ENCODE measurements at places on chromosomes 2 and 18.
A peak's percentile ranks its signal among the peaks of the same experiment; 100 is the strongest.

- DNase-seq, result no peak
Measured at GRCh38 chr18:5521000-5521399, 22.8 kb downstream of the EPB41L3 start.

GRCh38 chr18:68997845-68998244 is 200.0 kb downstream of the CCDC102B start:
- DNase-seq, result no peak

GRCh38 chr18:41617647-41618046 is 337.4 kb upstream of the PIK3C3 start:
- no peak for DNase-seq

- no peak for DNase-seq
Measured at GRCh38 chr2:24915796-24916195, 4.2 kb downstream of the ADCY3 start.

DNA sequence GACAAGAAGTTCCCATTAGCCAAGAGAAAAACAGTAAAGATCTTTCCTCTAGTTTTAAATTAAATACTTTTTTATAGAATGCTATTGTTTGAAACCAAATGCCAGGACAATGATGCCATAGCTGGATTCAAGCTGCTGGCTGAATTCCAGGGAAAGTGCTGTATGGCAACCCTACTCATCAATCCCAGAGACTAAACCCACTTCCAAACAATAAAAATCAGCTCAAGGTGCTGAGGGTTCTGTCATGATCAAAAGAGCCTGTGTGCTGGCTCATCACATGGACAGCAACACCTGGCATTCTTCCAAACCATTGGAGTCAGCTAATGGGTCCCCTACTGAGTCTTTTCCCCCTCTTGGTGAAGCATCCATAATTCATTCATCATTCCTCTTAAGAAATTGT is 53.7 kb upstream of the PARD3B start:
- DNase-seq, result no peak

- no peak for DNase-seq
Measured at GRCh38 chr2:27133195-27133875, 1.1 kb downstream of the PREB start.

GRCh38 chr18:73777356-73778031 is 370.1 kb downstream of the FBXO15 start:
- DNase-seq, result no peak

DNA sequence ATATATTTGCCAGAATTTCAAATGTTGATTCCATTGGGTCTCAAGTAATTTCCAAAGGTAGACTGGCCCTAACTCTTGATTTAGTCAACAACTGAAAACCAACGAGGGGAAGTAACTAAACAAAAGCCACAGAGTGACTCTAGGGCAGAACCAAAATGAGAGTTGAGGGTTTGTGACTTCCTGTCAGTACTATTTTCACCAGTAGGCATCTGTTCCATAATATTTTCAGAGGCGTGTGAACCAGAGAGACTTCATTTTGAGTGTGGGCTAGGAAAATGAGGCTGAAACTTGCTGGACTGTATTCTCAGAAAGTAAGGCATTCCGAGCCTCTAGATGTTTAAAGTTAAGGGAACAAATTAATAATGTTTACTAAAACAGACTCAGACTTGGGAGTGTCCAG is 70.6 kb downstream of the GDF7 start:
- DNase-seq, result no peak

DNA sequence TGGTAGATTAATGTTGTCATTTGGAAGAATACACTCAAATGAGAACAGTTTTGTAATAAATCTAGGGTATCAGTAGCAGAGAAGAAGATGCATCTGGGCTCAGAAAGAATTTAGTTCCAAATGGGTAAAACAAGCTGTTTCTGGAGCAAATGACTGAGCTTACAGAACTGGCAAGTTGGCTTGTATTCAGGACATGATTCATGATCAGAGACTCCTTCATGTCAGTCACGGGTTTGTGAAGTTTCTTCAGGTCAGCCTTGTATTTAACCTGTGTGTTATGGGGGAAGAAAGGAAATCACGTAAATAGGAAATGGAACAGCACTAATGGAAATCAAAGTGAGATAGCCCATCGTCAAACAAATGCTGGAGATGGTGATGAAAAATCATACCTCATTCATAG is 109.1 kb downstream of the RIF1 start:
- no peak for DNase-seq

DNA sequence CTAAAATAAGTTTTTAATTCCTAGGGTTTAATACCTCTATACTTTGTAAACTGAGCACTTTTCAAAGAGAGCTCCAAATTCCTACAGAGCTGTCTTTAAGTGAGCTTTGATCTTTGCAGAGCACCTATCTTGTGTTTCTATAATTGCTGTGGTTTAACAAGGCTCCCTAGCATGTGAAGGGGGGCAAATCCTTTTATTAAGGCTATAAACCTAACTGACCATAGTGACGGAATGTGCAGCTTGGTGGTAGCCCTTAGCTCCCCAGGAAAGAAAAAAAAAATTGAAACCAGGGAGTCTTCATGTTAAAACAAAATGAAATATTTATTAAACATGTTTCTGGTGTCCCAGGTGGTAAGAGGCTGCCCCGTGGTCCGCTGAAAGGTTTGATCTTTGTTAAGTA is 78.6 kb upstream of the ETAA1 start:
- no peak for DNase-seq

DNA sequence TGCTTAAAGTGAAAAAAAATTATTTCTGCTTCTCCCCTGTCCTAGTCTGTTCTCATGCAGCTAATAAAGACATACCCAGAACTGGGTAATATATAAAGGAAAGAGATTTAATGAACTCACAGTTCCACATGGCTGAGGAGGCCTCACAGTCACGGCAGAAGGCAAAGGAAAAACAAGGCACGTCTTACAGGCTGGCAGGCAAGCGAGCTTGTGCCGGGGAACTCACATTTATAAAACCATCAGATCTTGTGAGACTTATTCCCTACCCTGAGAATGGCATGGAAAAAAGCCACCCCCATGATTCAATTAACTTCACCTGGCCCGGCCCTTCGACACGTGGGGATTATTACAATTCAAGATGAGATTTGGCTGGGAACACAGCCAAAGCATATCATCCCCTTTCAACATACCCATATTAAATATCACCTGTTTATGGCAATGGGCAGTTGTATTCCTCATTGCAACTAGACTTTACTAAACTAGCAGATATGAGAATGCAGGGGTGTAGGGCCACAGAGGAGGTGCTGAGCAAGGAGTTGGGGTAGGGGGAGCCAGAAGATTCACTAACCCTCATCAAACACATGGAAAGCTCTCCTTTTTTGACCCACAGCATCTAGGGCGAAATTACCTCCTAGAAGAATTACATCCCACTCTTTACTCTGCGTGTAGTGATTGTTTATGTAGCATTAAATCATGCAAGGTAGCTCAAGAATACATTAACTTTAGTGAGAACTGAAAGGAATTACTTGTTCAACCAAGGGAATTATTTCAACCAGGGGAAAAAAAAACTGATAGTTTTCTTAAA is 183.3 kb upstream of the DOK6 start:
- no peak for DNase-seq

- no peak for DNase-seq
Measured at GRCh38 chr2:145043399-145043834, 523.5 kb upstream of the ZEB2 start.

- no peak for DNase-seq
Measured at GRCh38 chr2:33859811-33860461, 260.8 kb upstream of the FAM98A start.

- DNase-seq, result no peak
Measured at GRCh38 chr2:239918749-239919148, 106.4 kb downstream of the NDUFA10 start.

- DNase-seq, result no peak
Measured at GRCh38 chr2:43100362-43100882, 126.0 kb downstream of the ZFP36L2 start.

- no peak for DNase-seq
Measured at GRCh38 chr2:11642972-11643371, 27.0 kb downstream of the NTSR2 start.

- no peak for DNase-seq
Measured at GRCh38 chr18:6444466-6445228, 29.9 kb upstream of the L3MBTL4 start.

DNA sequence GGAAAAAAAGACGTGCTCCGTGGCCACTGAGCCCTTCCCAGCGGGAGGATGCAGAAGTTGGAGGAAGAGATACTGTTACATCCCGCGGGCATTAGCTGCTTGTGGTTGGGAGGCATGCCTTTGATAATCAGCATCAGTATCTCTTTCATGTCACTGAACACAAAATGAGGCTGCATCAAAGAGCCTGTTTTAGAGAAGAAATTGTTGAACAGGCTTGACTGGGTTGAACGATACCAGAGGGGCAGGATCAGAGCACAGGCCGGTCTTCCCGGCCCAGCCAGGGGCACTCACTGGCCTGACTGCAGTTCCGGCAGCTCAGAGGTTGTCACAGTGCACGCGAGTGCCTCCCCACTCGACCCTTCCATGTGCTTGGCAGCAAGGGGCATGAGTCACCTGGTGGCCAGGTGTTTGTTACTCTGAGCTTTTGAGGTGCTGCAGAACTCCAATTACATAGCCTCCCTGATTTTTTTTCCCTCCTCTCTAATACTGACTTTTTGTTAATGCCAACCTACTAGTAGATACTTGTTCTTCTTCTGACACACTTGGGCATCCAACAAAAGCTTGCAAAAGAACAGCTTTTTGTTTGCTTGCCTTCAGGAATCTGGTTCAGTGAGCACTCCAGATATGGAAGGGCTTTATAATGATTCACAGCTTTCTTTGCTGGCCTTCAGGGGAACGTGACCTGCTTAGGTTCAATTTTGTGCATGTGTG is 121.6 kb downstream of the VAPA start:
- no peak for DNase-seq

- no peak for DNase-seq
Measured at GRCh38 chr18:13178976-13179375, 39.6 kb upstream of the LDLRAD4 start.

GRCh38 chr2:176096986-176097819 is 2.4 kb upstream of the HOXD12 start:
- no peak for DNase-seq

DNA sequence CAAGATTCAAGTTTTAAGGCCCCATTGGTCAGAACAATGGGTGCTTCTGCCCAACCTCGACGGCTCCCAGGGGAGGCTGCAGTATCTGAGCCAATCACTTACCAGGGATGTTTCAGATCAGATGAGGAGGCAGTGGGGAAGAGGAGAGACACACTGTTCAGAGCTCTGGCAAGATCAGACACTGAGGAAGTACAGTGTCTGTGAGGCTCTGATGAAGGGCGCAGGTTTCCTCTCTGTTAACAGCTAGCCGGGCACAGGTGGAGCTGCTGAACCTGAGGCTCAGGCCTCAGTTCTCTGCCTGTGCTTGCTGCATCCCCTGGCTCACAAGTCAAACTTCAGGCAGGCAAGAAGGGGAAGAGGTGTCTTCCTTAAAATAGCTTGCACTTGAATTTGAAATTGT is 69.7 kb downstream of the TPO start:
- no peak for DNase-seq

DNA sequence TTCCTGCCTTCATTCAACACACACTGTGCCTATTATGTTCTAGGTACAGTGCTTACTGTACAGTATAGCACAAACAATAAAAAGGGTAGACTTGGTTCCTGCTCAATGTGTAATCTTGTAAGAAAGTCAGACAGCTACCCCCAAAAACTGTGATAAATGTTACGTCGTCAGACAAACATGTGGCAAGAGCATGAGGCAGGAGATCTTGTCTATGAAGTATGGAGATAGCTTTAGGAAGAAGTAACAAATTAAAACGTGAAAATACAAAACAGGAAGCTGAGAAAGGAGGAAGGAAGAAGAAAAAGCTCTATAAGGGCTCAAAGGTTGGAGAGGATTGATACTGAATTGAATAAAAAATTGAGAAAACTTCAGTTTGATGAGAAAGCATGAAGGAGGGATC is 276.2 kb upstream of the HNRNPA3 start:
- DNase-seq, result no peak

DNA sequence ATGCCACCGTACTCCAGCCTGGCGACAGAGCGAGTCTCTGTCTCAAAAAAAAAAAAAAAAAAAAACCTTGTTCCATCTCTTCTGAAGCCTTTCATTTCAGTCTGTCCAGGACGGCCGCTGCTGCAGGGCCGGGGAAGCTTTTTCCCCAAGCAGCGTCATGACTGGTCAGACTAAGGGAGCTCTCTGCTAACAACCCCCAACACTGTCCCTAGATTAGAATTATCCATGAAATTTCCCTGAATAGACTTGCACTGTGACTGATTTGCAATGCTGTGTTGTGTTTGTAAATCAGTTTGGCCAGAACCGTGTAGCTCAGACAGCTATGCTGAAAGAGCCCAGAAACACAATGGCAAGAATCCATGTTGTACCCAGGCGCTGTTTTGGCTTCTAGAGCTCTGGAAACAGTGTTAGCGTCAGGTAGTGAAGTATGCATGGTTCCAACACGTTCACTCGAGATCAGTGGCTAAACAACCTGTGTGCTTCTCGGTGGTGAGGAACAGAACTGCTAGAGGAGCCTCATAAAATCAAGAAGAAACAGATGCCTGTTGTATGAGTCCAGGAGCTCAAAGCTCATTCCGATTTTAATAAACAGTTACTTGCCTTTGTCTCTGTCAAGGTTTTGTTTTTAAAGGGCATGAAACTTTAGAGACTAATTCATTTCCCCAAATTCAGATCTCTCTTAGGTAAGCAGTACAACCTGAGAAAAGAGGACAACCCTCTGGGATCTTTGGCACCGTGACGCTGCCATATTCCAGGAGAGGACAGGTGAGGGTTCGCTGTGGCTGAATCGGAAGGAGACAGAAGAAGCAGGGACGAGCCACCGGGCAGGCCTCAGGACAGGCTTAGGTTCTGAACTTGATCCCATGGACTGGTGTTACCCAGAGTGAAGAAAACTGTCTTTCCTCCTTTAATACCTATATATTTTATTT is 43.5 kb downstream of the GORASP2 start:
- no peak for DNase-seq

- DNase-seq, result no peak
Measured at GRCh38 chr2:190583507-190584337, 49.2 kb upstream of the NEMP2 start.

DNA sequence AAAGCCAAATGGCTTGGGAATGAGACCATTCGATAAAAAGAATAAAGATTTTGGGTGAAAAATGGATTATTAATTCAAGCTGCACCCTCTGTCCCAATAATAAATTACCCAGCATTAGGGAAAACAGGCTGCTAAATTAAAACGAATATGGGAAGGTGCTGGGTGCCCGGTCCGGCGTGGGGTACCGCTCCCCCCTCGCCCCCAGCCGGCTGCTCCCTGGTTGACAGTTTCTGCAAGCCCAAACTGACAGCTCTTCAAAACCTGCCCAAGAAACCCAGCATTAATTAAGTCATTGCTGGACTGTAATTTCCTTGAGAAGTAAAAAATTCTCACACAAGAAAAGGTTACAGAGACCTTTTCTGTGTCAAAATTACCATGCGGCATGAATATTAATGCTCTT is 98.6 kb downstream of the PTGR3 start:
- DNase-seq, result no peak

GRCh38 chr2:75320898-75321598 is 121.7 kb upstream of the TACR1 start:
- DNase-seq, result no peak

GRCh38 chr2:75379476-75380210 is 180.3 kb upstream of the TACR1 start:
- DNase-seq, result no peak

- DNase-seq, result no peak
Measured at GRCh38 chr18:49608366-49609255, 46.8 kb downstream of the LIPG start.

- peak; percentile 94 for DNase-seq
Measured at GRCh38 chr2:72367530-72368225, 220.0 kb upstream of the CYP26B1 start.

GRCh38 chr18:56986829-56987228 is 160.1 kb upstream of the BOD1L2 start:
- DNase-seq, result no peak

GRCh38 chr2:133252780-133253355 is 315.4 kb downstream of the NCKAP5 start:
- DNase-seq, result no peak

GRCh38 chr2:105385731-105386540 is 12.9 kb downstream of the FHL2 start:
- no peak for DNase-seq

Data from AG09309 (cell line).